ENCODE measurements at places on chromosomes 6 and 20.

DNA sequence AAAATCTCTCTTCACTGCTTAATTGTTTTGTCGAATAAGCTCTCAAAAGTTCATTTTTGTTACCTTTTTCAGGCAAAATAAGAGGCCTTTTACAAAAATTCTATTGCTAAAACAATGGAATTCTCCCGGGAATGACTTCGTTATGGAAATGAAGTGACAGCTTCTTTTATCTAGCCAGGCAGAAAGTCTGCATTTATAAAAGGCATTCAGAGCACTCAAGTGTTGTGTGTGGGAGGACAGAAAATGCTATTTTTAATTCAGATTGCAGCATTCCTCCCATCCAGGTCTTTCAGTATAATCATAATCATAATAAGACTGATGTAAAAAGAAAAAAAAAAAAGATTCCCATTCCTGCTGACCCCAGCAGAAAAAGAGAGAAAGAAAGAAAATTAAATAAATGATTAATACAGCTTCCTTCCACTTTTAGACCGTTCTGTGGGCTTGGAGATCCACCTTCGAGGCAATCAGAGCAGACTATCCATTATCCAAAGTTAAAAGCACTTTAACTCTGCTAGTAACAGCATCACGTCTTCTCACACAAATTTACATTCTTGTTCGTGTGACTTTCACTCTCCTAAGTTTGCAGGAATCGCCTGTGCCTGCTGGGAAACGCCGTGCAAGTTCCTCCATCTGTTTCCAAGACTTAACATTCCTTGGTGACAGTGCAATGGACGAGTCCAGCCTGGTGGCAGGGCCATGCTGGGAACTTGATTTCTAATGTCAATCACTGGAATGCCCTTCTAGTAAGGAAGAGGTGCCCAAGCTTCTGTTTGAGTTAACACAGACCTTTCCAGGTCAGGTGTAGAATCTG lies 258.8 kb downstream of the GMPR start:
- DNase-seq: no peak

- no peak for DNase-seq
These were observed 288.4 kb downstream of the CLIC5 start for GRCh38 chr6:45727228-45727627.

- DNase-seq: peak; percentile 43
These were observed 703 bp downstream of the SNX9 start for GRCh38 chr6:157823528-157824370.

GRCh38 chr6:35178932-35179832 lies 34.6 kb upstream of the SCUBE3 start:
- DNase-seq: no peak

DNA sequence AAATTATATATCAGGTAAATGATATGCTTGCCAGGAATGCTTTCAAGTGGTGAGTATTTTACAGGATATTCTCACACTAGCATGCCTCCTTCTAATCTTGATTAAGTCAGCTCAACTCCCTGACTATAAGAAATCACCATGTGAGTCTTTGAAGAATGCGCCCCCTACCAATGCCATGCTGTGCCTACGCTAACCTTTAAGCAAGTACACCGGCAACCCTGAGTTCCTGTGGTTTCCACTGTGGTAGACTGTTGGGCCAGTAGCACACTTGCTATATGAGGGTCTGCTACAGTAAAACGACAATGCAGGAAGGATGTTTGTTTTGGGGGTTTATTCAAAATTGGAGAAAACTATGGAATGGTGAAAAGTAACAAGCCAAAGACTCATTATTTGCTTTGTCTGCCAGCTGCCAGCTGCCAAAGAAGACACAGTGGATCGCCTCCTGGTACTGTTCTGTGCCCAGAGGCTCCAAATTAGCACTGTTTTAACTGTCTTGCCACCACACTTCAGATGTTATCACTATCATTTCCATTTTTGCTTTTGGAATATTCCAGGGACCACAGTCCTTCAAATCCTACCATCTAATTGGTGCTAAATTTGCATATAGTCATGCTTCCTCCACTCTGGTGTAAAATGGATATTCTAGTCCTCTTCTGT lies 333.5 kb downstream of the RNGTT start:
- peak; percentile 38 for DNase-seq

- DNase-seq: no peak
These were observed 401.6 kb upstream of the PLCB4 start for GRCh38 chr20:8667306-8667705.

DNA sequence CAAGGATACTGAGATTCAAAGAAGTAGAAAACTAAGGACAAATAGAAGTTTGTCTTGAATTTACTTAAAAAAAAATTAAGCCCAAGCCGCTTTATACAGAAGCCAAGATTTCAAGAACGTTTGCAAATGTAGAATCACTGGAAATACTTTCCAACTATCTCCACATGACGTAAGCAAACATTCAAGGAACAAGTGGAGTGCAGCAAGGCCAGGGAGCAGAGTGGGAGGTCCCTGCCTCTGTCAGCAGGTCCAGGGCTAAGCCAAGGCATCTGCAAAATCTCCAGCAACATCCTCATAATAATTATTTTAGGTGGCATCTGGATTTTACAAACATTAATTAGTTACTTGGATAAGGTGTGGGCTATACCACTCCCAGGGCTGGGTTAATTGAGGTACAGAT lies 60.1 kb upstream of the AKIRIN2 start:
- no peak for DNase-seq

- DNase-seq: no peak
These were observed 1.5 kb downstream of the PRRT1 start for GRCh38 chr6:32149932-32150870.

DNA sequence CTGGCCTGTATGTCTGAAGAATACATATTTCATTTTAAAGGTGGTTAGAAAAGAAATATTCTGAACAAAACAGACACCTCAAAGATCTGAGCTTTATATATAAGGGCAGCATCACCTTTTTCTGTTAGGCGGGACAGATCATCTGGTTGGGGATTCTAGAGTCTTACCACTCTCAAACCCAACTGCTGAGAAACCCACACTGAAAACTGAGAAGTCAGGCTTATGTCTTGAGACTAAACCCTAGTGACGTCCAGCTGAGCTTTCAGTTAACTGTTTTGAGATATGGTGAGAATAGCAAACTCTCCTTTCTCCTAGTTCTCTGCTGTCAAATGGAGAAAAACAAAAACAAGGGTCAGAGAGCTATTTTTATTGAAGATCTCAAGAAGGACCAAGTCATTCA lies 63.7 kb upstream of the CCN6 start:
- no peak for DNase-seq

DNA sequence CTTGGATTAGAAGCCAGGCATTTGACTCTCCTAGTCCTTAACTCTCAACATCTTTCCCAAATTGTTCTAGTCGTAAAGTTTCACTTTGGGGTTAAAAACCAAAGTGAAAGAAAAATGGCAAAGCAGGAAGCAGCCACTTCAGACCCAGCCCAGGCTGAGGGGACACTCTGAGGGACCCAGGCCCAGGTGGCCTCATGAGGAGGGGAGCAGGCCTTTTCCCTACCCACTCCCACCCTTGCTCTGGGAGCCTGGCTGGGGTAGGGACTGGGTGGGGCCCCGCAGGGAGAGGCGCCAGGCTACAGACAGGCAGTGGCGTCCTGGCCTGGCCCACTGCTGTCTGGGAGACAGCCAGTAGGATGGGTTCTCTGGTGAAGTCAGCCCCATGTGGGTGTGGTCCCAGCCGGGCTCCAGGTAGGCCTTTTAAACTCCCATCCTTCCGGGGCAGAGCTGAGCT lies 68.7 kb upstream of the MYL9 start:
- peak; percentile 80 for DNase-seq

- DNase-seq: peak; percentile 61
These were observed 128.5 kb downstream of the BCAS1 start for GRCh38 chr20:53941680-53942471.

DNA sequence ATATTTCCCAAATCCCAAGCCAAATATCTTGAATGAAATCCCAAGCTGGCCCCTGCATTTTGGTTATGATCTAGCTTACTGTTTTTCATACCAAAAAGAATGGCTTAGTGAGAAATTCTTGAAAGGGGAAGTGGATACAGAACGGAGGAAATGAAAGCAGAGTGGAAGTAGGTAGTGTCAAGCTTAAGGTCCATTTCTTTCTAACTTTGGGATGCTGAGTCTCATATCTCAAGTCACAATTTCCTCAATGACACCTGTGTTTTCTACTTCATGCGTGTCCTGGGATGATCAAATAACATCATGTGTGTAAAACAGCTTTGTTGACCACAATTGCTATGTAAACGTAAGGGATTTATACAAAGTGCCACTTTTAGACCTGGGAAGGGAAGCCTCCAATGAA lies 238.8 kb upstream of the SLC35B3 start:
- DNase-seq: no peak

DNA sequence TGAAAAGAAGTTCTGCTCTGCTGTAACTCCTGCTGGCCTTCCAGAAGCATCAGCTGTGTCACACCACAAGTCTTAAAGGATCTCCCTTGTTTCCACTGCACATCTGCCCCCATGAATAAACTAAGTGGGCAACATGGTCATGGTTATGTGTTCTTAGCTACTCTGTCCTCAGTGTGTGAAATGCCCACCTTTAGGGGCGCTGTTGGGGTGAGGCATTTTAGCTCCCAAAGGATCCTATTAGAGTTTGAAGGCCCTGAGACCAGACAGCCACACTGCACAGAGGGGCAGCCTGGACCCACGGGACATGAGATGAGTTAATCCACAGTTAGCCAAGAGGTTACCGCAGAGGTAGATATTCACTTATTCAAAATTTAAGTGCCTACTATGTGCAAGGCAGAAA lies 294.3 kb upstream of the QKI start:
- DNase-seq: no peak

DNA sequence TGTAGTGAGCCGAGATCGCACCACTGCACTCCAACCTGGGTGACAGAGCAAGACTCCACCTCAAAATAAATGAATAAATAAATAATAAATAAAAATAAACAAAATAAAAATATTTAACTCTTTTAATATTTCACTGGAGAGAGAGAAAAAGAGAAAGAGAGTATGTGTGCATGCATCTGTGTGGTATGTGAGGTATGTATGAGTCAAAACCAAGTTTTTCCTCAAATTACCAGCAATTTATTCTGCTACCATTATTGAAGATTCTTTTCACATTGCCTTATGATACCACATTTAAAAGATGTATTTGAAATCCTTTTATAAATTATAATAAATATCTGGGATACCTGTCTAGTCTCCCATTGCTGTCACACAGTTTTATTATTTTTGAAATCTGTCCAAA lies 122.1 kb downstream of the CD164 start:
- DNase-seq: no peak

- DNase-seq: no peak
These were observed 83.7 kb downstream of the SULF2 start for GRCh38 chr20:47701612-47702011.

GRCh38 chr6:52712136-52712535 lies 41.2 kb downstream of the TMEM14A start:
- DNase-seq: no peak

DNA sequence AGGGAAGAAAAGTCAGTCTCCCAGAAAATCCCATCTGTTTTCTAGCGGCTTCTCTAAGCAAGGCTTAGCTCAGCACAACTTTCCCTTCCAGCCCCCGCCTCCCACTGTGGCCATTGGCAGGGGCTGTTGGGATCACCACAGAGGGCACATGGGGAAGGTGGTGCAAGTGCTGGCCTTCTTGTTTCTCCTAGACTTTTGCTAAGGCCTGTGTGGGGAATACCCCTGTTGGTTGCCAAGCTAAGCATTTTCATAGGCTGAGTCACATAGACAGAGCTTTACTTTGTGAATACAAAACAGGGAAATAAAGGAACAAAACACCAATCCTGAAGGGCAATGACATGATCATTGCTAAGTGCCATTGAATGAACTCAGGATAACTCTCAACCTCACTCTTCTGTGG lies 32.4 kb upstream of the TIAM2 start:
- DNase-seq: no peak

- DNase-seq: no peak
These were observed 102.3 kb upstream of the IMPG1 start for GRCh38 chr6:76174722-76175121.

DNA sequence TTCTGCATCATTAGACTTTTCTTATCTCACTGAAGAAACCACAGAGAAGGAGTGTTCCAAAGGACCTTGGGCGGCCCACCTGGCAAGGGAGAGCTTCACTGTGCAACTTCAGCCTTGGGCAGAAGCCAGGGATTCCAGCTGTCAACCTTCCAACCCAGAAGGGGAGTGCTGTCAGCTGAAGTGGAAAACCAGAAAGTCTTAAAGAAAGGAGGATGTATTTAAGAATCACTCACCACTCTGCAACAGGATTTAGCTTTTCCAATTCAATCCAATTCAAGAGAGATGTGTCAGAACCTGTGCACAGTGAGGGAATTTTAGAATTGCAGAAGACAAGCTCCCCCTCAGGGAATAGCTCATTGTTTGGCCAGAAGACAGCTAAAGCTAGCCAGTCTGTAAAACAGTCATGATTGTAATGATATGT lies 553.7 kb downstream of the CD83 start:
- no peak for DNase-seq

DNA sequence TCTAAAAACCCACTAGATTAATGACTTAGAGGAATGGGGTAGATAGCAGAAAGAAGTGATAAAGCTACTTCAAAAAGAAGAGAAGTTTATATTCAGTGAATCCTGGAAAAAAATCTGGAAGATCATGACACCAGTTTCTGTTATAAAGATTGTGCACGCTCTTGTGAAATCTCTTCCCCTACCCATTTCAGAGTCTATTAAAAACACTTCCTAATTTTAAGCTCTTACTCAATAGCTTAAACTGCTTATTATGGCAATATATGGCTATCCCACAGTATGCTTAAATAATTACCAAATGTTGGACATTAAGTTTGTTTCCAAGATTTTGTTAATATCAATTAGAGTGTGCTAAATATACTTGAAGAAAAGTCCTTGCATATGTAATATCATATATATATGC lies 585.3 kb upstream of the MAN1A1 start:
- DNase-seq: no peak

GRCh38 chr6:20335872-20336271 lies 65.8 kb upstream of the E2F3 start:
- no peak for DNase-seq

- no peak for DNase-seq
These were observed 54.0 kb upstream of the TBXT start for GRCh38 chr6:166221636-166222035.

DNA sequence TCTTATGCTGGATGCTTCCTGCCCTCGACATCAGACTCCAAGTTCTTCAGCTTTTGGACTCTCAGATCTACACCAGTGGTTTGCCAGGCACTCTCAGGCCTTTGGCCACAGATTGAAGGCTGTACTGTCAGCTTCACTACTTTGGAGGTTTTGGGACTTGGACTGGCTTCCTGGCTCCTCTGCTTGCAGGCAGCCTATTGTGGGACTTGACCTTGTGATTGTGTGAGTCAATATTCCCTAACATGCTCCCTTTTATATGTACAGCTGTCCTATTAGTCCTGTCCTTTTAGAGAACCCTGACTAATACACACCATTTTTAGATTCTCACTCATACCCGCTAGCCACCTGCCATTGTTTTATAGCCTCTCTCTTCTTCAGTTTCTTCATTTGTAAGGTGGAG lies 382.1 kb upstream of the TSHZ2 start:
- DNase-seq: no peak

- no peak for DNase-seq
These were observed 44.6 kb downstream of the TAF4 start for GRCh38 chr20:62020935-62021701.

GRCh38 chr20:46735436-46735835 lies 26.0 kb downstream of the SLC2A10 start:
- no peak for DNase-seq

- DNase-seq: no peak
These were observed 11.1 kb upstream of the MAPK13 start for GRCh38 chr6:36119209-36119608.

- no peak for DNase-seq
These were observed 35.0 kb upstream of the PNRC1 start for GRCh38 chr6:89045576-89045975.
